Activated naive CD8-positive, alpha-beta T cell treated with anti-CD3 and anti-CD28 coated beads, Interleukin-2, amount 10 ng/mL, durations not matched to agents 7 days and 5 days (primary cell): ENCODE measurements at places on chromosomes 2 and 18. TPM values are rescaled to one million over a fixed set of nuclear protein-coding genes. Genes with fewer than 3 reads are reported as not detected.

DNA sequence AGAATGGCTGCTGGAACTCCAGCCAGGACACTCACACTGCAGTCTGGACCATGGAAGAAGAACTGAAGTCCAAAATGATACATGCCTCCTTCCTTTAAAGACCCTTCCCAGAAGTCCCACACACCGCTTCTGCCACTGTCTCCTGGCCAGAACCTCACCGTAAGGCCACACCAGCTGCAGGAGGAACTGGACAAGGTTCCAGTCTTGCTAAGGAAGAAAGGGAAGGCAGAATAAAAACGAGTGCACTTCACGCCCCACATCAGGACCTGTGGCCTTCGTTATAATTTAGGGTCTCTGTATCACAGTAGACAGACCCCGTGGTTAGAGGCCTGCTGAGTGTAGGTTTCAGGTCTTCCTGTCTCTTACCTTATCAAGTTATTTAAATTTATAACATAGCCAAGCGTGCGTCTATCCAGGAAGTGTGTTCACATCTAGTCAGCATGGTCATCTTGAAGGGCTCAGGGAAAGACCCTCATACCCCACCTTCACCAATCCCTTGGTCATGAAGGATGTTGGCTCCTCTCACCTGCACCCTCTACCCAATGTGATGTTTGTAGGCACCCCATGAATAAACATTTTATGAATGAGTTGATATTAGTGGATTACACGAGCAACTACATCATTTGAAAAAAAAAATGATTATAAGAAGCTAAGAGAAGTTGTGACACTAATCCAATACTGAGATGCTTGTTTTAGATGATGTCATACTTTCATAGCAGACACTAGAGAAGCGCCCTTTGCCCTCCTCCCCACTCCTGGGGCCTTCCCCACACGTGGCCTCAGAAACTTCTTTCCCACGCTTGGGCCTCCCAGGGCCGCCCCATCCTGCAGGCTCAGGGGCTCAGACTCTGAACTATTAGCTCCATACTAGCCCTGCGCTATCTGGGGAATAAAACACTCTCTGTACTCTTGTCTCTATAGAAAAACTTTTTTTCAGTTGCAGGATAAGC is 157.6 kb downstream of the FAM210A start:
- H3K36me3 ChIP-seq, result peaks cover 4% of the 10 kb centered on the region
- DNase-seq, result no peak
- peak overlapping the region; percentile 57 for H3K4me3 ChIP-seq
- H3K27me3 ChIP-seq, result no peaks in the 10 kb centered on the region

LAMA3 gene
- total RNA-seq, result 0.14 TPM

DNA sequence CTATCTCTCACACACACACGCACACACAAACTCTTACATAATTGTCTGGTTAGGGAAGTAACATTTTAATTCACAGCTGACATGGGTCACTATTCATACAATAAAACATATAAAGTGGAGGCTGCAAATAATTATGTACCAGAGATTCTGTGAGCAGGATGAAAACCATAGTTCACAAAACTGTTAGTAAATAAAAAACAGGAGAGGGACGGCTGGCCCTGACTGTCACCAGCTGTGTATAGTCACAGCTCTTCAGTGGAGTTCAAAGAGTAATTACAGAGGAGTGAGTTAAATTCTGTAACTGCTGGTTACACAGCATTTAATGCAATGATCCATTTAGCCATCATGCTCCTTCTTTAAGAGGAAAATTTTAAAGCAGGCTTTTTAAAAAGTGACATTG is 76.9 kb downstream of the NRXN1 start:
- no peak overlapping the region for H3K4me3 ChIP-seq
- H3K27me3 ChIP-seq, result no peaks in the 10 kb centered on the region
- no peaks in the 10 kb centered on the region for H3K4me1 ChIP-seq
- no peaks in the 10 kb centered on the region for H3K36me3 ChIP-seq

DNA sequence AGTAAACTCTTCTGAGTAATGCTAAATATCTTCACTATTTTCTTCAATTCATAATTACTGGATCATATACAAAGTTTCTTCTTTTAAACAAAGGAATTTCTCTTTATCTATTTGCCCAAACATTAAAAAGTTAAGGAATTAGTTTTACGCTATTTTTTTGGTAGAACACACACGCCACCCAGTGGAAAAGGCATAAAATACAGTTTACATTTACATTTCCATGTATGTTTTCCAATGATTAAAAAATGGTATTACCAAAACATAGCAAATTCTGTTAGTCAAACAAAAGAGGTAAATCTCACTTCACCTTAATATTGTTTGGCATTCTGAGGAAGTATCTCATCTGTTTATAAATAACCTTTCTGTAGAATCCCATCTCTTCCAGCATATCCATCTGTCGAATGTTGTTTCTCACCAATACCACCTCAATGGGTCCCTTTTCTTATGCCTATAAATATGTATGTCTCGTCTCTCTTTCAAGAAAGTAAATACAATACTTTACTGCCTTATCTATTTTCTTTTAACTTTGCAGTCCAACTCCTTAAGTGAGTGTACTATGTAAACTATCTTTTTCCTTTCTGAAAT is 7.2 kb downstream of the BOLL start:
- H3K4me1 ChIP-seq, result peaks cover 3% of the 10 kb centered on the region
- H3K27me3 ChIP-seq, result peaks cover 11% of the 10 kb centered on the region
- DNase-seq, result no peak
- H3K36me3 ChIP-seq, result no peaks in the 10 kb centered on the region
- H3K27ac ChIP-seq, result no peak overlapping the region

TUBB6 gene
- total RNA-seq, result 13.3 TPM

DNA sequence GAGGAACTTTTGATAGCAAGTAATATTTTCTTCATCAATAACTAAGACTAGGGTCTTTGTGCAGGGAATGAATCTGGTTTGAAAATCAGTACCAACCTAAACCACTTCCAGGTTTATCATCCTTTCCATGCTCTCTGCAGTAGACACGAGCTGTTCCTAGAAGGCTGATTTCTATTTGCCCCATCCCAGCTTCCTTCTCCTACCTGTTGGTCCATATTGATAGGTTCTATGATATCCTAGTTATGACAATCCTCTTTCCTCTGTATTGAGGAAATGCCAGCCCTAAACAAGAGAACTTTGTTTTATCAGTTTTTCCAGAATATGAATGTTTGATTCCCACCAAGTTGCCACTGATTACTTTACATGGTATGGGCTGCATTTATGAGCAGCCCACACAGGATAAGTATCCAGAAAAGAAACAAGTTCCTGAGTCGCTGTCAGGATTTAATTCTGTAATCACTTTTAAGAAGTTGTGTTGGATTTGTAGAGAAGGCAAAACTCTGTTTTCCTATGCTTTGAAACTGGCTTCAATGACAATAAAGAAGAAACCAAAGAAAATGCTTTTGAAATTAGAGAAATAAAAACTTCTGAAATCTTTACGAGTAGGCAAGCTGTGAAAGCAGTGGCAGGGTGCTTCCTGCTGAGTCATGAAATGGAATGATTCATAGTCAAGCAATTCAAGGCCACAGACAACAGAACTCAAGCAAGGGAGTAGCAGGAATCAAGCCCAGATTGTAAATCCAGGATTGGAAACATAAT is 37.3 kb upstream of the TANK start:
- peak overlapping the region; percentile 25 for H3K4me3 ChIP-seq
- no peak overlapping the region for H3K27ac ChIP-seq
- peaks cover 3% of the 10 kb centered on the region for H3K36me3 ChIP-seq
- H3K4me1 ChIP-seq, result peaks cover 10% of the 10 kb centered on the region
- peaks cover 3% of the 10 kb centered on the region for H3K27me3 ChIP-seq

POU3F3 gene
- total RNA-seq, result not detected

REG3A gene
- not detected for total RNA-seq

CPLX4 gene
- total RNA-seq, result not detected

DNA sequence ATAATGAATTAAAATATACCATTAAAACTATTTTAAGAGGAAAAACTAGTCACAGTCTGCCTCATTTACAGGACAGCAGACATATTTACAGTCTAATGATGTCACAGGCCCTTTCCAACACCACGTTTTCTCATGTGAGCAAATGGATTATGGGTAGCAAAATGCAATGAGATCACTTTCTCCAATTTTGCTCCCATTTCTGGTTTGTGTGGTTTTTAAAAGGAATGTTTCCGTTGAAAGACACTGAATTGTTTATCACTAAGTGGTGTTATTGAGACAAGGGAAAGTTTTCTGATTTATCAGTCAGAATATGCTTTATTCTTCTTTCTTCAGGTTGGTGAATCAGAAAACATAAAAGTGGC is 11.4 kb upstream of the NR4A2 start:
- H3K4me3 ChIP-seq, result no peak overlapping the region
- no peaks in the 10 kb centered on the region for H3K27me3 ChIP-seq
- no peak overlapping the region for H3K27ac ChIP-seq
- DNase-seq, result no peak

DNA sequence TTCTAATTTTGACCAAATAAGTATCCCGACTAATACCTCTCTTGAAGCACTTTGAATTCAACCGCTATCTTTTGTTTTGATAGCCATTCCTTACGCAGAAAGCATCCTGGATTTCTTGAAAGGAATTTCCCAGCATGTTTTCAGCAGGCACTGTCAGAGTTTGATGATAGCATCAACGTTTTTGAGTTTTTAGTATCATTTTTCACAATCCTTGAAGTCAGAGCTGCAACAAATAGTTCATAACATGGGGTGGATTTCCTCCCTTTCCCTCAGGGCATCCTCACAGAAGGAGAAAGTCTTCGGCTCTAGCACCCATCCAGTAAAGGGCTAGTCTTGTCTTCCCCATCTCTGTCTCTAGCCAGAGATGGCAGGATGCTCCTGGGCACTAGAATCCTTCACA is 46.2 kb downstream of the ANKRD44 start:
- peaks cover 74% of the 10 kb centered on the region for H3K4me1 ChIP-seq
- peaks cover 28% of the 10 kb centered on the region for H3K36me3 ChIP-seq
- H3K27me3 ChIP-seq, result no peaks in the 10 kb centered on the region

- peaks cover 6% of the 10 kb centered on the region for H3K36me3 ChIP-seq
- no peaks in the 10 kb centered on the region for H3K27me3 ChIP-seq
- peaks cover 20% of the 10 kb centered on the region for H3K4me1 ChIP-seq
- no peak overlapping the region for H3K27ac ChIP-seq
- no peak overlapping the region for H3K4me3 ChIP-seq
Observed at GRCh38 chr2:101486994-101487393, 12.1 kb upstream of the RFX8 start.

DNA sequence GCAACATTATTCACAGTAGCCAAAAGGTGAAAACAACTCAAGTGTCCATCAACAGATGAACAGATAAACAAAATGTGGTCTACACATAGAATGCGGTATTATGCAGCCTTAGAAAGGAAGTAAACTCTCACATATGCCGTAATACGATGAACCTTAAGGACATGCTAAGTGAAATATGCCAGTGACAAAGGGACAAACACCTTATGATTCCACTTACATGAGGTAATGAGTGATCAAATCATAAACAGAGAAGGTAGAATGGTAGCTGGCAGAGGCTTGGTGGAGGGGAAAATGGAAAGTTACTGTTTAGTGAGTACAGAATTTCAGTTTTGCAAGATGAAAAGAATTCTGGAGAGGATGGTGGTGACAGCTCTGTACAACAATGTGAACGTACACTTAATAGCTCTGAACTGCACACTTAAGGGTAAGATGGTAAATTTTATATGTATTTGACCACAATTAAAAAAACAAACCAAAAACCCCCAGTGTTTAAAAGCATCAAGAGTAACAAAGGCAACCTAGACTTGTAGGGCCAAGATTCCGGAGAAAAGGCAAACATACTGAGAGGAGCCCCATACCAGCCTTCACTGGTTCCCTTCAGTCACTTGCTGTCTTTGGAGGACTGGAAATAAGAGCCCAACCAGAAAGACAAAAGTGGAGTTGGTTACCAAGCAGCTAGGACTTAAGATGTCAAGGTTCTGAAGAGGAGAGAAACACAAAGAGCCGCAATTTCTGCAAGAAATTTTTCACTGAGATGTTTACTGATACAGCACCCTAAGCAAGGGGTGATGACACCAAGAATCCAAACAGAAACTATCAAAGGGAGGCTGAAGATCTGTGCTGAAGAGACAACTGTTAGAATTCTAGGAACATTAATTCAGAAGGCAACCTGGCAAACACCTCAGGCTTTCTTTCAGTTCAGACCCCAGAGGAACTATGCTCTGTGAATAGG is 61.3 kb downstream of the CUL3 start:
- peak overlapping the region; percentile 72 for H3K4me3 ChIP-seq
- no peak for DNase-seq
- no peaks in the 10 kb centered on the region for H3K27me3 ChIP-seq
- peaks cover 20% of the 10 kb centered on the region for H3K36me3 ChIP-seq
- H3K27ac ChIP-seq, result peak overlapping the region; percentile 89
- H3K4me1 ChIP-seq, result peaks cover 50% of the 10 kb centered on the region

DNA sequence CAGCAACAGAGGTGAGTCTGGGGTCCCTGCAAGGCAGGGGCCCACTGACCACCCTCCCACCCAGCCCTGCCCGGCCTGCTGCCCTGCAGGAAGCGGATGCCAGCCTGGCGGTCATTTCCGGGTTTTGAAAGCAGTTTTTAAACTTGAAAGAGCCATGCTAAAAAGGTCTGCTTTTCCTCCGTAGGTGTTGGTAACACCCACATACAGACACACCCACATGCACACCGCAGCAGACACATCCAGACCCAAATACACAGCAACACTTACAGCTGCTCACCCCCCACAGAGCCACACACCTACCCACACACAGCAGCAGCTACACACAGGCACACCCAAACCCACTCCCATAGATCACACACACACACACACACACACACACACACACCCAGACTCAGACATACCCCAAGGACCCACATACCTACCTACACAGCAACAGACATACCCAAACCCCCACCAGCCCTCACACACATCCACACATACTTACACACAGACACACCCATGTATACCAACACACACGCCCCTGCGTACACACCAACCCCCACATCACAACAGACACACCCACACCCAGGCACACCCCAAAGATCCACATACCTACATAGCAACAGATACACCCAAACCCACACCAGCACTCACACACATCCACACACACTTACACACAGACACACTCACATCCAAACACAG is 7.6 kb downstream of the ZFP36L2 start:
- H3K4me1 ChIP-seq, result peaks cover 35% of the 10 kb centered on the region
- peak overlapping the region; percentile 99 for H3K27ac ChIP-seq
- peaks cover 34% of the 10 kb centered on the region for H3K36me3 ChIP-seq
- peak; percentile 76 for DNase-seq
- no peaks in the 10 kb centered on the region for H3K27me3 ChIP-seq
- peak overlapping the region; percentile 95 for H3K4me3 ChIP-seq

DNA sequence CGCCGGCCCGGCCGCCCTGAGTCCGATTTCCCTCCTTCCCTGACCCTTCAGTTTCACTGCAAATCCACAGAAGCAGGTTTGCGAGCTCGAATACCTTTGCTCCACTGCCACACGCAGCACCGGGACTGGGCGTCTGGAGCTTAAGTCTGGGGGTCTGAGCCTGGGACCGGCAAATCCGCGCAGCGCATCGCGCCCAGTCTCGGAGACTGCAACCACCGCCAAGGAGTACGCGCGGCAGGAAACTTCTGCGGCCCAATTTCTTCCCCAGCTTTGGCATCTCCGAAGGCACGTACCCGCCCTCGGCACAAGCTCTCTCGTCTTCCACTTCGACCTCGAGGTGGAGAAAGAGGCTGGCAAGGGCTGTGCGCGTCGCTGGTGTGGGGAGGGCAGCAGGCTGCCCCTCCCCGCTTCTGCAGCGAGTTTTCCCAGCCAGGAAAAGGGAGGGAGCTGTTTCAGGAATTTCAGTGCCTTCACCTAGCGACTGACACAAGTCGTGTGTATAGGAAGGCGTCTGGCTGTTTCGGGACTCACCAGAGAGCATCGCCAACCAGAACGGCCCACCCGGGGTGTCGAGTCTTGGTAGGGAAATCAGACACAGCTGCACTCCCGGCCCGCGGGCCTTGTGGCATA is 4.6 kb downstream of the SIX2 start:
- no peaks in the 10 kb centered on the region for H3K36me3 ChIP-seq
- peak overlapping the region; percentile 39 for H3K4me3 ChIP-seq
- peak; percentile 43 for DNase-seq
- H3K4me1 ChIP-seq, result peaks cover 15% of the 10 kb centered on the region
- H3K27ac ChIP-seq, result no peak overlapping the region
